Omental fat pad (tissue), 4 donors: ENCODE measurements at places on chromosomes 4 and X.

DNA sequence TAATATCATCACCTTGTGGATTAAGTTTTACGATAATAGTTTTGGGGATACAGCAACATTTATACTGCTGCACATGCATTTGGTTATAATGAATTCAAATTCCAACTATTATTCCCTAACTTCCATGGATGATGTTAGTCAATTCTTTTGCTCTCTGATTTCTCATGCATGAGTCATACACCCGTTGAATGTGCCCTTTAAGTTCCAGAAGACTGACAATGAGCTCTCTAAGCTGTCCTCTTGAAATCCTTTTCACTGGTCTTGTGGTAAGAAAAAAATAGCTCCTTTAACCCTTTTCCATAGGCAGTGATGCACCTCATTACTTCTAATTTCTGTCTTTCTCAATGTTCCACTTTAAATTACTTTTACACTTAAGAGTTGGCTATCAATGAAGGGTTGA is 1095.2 kb upstream of the POU3F4 start:
- no peak for DNase-seq

DNA sequence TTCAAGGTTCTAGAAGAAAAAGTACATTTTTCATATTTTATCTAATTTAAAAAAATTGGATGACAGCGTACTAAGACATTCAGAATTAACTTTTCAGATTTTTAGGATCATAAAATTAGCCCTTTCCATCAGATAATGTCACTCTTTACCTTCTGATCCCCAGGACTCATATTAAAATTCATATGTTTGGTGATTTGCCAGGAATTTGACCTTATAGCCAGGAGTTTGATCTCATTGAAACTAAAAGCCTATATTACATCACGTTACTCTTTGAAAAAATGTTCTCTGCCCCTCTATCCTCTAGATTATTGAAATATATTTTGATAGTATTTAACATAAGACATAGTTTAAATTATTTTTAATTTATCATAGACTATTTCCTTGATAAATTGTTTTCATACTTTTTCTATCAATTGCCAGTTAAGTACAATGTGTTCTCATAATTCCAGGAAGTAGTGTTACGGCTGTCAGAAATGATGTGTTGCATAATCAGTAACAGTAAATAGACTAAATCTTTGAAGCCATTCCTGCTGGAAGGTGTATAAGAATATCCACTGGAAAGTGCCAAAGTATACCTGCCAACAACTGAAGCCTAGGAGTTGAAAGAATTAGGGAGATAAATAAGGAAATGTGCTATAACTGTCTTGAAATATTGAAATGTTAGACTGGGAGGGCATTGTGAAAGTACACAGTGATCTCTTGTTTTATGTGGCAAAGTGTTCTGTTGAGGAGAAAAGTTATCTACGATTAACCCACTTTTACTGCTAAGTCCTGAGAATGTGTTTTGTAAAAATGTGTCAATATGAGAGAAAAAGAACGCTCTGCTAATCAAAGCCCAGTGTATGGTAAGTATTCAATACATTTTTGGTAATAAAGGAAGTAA is 32.9 kb upstream of the PDGFC start:
- DNase-seq, result no peak

- no peak for DNase-seq
Measured at GRCh38 chrX:118143578-118143977, 27.0 kb upstream of the KLHL13 start.

DNA sequence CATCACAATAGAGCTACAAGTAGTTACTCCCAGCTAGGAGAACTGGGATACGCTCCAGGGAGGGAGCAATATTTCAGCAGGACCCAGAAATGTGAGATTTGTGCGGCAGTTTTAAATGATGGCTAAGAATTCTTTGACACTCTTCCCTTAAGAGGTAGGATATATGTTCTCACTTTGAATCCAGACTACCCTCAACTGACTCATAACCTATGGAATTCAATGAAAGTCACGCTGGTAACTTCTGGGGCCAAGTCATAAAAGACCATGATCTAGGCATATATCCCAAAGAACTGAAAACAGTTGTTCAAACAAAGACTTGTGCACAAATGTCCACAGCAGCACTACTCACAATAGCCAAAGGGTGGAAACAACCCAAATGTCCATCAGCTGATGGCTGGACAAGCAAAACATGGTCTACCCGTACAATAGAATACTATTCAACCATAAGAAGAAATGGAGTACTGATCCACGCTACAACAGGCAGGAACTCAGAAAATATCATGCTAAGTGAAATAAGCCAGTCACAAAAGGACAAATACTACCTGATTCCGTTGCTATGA is 10.5 kb downstream of the CD99L2 start:
- no peak for DNase-seq

DNA sequence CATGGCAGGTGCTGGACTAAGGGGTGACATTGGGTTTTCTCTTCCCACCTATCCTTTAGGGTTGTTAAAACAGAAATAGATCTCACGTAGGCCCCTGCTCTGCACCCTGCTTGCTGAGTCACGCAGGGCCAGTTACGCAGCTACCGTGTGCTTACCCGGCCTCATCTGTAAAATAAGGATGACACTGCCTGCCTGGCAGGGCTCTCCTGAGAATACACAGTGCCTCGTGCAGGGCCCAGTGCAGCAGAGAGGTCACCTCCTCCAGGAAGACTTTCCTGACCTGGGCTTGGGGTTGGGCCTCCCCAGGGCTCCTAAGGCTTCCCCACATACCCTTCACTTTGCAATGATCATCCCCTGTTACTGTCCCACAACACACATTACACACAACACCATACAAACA is 33.6 kb upstream of the JAKMIP1 start:
- DNase-seq, result no peak

DNA sequence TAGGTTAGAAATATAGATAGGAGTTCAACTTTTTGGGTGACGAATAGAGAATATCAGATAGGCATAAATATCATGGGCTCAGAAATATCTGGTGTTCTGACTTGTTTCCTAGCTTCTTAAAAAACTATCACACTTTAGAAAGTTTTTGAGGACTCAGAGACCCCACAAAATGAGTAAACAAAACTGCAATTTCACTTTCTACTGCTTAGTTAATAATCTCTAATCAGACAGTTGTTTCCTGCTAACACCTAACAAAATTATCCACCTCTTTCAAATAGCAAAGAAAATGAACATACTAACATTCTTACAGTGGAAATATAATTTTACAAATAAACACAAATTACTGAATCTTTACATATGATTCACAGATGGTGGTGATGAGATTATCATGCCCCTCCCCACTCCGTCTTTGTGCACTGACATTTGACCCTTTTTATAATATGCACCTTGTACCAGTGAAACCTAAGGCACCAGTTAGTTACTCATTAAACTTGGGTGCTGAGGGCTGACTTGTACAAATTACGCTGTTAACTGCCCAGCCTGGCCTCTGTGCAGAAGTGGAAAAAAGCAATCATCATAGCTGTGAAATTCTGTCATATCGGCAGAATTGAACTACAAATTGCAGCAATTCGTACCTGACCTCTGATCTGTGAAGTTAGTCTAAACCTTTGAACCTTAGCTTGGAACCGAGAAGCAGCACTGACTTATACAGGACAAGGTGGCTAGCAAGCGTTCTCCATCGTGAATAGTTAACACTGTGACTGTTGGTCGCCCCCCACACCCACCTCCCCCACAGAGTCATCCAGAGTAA is 138.7 kb downstream of the CHRNA9 start:
- no peak for DNase-seq

DNA sequence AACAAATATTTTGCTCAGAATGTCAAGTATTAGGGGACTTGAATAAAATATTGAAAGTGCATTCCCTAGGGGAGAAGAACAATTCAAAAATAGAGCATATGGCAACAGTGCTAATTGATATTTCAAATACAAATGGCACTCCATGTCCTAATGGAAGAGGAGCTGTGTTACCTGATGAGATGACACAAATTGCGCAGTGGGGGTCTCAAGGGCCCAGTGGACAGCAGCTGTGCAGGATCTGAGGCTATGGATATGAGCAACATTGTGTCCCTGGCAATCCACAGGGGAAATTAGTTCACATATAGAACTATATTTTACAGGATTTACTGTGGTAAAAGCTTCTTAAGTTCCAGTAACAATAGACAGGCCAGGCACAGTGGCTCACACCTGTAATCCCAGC is 17.4 kb upstream of the USP46 start:
- DNase-seq, result no peak

- DNase-seq, result no peak
Measured at GRCh38 chr4:171582961-171583581, 230.1 kb upstream of the GALNTL6 start.

- DNase-seq, result no peak
Measured at GRCh38 chrX:103877571-103877970, 45.5 kb upstream of the RAB9B start.

DNA sequence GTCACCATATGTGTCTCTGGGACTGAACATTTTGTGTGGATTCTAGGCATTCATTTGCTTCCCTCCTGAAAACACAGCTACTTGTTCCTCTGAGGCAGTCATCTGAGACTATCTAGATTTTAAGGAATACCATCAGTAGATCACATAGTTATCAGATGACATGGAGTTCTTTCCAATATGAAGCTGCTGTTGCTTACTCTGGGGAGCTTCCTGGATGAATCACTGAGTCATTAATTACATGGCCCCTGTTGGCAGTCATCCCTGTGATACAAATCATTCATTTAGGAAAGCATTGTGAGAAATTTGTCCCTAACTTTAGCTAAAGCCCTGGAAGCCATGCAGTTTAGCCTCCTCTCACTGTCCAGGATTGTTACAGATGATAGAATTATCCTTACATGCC is 98.2 kb upstream of the ARSJ start:
- no peak for DNase-seq

- DNase-seq, result no peak
Measured at GRCh38 chr4:122978109-122978508, 55.7 kb upstream of the NUDT6 start.

- no peak for DNase-seq
Measured at GRCh38 chr4:93016350-93016749, 712.6 kb downstream of the GRID2 start.

GRCh38 chr4:108396900-108397497 is 223.4 kb upstream of the RPL34 start:
- no peak for DNase-seq

DNA sequence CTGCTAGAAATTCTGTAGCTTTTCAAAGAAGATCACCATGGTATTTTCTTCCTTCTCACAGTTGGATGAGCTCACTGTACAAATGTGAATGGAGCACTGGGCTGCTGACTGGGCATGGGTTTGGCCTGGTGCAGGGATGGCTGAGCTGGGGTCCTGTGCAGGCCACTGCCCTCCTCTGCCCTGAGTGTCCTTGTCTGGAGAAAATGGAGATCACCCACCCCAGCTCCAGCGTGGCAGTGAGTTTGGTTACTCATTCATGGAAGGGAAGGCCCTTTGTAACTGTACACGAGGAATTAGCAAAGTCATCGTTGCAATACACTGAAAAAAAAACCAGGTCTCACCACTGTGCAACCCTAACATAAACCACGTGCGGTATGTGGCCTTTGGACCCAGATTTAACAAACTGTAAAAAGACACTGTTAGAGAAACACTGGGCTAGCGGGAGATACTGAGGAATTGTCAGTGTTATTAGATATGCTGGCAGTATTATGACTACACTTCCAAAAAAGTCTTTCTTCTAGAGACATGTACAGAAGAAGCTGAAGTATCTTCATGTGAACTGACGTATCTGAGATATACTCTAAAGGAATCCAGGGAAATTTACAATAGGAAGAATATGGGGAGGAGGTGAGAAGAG is 16.1 kb upstream of the TBC1D14 start:
- no peak for DNase-seq

- no peak for DNase-seq
Measured at GRCh38 chrX:136616987-136617685, 30.8 kb upstream of the CD40LG start.

- DNase-seq, result no peak
Measured at GRCh38 chrX:118126286-118126685, 9.7 kb upstream of the KLHL13 start.

DNA sequence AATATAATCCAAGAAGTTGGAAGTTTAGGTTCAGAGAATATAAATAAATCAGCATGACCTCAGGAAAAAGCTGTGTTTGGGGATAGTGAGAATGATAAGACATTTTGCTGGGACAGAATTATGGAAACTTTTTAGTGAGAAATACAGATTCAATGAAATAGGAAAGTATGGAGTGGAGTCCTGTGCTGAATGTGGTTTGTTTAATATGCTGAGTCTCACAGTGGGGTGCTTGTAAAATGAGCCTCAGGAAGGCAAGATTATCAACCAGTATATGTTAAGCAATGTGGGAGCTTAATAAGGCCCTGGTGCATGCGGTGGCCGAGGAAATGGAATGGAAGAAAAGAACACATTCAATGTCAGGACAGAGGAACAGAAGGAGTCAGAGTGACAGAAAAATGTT is 1554.7 kb upstream of the TENM3 start:
- DNase-seq, result no peak

DNA sequence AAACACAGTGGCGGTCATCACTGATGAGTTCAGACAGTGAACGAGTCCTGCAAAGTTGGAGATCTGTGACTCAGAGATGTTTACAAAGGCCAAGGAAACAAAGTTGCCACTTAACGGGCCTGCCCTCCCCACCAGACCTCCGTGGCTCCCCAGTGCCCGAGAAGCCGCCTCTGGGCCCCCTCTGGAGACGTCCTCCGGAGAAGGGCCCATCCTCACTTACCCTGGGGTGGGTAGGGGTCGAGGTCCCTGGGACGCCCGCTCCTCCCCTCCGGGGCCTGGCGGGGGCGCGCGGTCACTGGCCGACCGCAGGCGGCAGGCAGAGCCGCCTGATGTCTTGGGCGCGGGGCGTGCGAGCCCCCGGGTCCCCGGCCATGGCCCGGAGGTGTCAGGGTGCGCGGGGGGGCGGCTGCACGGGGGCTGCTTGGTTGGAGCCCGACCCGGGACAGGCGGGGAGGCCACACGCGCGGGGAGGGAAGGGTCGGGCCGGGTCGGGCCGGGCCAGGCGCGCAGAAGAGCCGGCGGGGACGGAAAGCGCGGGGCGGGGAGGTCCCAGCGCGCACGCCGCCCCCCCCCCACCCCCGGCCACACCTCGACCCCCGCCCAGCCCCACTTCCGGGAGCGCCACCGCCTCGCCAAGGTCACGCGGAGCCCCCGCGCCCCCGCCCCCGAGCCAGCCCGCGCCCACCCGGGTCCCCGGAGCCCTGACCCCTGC is 529 bp downstream of the DHRSX start:
- DNase-seq, result no peak

DNA sequence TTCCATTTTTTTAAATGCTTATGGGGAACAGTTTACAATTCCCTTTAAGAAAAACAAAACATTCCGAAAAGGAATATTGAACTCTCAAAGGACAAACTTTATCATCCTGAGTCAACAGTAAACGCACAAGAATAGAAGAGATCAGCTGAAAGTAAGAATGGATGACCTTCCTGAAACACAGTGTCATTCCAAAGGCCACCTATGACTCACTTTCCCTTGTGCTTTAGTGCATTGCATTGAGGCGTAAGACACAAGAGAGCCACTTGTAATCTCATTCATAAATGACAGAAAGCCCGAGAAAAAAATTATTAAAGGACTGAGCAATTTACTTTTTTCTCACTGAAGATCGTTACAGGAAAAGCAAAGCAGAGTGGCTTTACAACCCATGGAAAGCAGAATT is 1062.4 kb upstream of the DIAPH2 start:
- DNase-seq, result no peak
